Suppressor macrophage treated with lipopolysaccharide for 1 hour (primary cell): ENCODE measurements at places on chromosomes 3 and 15.

DNA sequence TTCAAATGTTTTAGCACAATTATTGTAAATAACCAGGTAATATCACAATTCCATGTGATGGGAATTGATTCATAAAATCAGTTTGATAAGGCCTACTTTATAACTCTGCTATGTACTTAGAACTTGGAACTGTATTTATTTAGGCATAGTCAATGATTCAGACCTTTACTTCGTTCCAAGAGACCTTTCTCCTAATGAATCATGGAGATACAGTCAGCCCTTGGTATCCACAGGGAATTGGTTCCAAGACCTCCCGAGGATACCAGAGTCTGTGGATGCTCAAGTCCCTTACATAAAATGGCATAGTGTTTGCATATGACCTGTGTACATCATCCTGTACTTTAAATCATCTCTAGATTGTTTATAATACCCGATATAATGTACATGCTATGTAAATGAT is 60.8 kb upstream of the UMPS start:
- DNase-seq, result no peak

GRCh38 chr3:116445311-116445841 is at the start of gene LSAMP:
Gene LSAMP (minus strand): TSS chr3:116445487.
- DNase-seq, result no peak

- DNase-seq, result no peak
These were observed 118.2 kb upstream of the RASGRP1 start for GRCh38 chr15:38682861-38683260.

DNA sequence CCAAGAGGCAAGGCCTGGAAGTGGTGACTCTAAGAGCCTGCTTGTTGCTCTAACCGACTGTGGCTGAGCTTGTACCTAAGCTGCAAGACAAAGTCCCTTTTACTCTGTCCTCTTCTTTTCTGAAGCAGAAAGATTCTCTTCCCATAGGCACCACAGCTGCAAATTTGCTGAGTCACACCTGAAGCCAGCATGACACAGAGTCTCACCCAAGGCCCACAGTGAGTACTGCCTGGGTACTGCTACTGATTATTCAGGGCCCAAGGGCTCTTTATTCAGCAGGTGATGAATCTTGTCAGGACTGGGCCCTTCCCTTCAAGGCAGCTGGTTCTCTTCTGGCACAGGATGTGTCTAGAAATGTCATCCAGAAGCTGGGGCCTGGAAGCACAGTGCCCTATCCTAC is 18.9 kb upstream of the TIGIT start:
- no peak for DNase-seq

GRCh38 chr3:14801668-14802380 is 16.9 kb upstream of the FGD5 start:
- no peak for DNase-seq

DNA sequence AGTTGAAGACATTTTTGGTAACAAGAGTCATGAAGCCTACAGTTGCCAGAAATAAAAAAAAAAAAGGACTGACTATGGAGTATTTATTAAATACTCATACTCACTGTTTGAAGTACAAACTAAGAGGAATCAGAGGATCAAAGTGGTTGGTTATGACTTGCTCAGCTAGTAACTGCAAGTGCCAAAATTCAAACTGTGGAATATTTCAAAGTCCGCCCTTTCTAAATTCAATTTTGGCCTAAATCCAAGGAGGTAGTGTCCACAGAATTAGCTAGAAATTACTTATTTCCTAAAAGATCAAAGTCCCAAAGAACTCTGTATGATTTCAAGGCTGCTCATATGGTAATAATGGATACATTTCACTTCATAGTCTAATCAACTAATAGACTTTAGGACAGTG is 274.5 kb downstream of the ZBTB20 start:
- DNase-seq, result no peak

GRCh38 chr15:78018946-78019644 is 58.4 kb downstream of the TBC1D2B start:
- DNase-seq, result peak; percentile 86

DNA sequence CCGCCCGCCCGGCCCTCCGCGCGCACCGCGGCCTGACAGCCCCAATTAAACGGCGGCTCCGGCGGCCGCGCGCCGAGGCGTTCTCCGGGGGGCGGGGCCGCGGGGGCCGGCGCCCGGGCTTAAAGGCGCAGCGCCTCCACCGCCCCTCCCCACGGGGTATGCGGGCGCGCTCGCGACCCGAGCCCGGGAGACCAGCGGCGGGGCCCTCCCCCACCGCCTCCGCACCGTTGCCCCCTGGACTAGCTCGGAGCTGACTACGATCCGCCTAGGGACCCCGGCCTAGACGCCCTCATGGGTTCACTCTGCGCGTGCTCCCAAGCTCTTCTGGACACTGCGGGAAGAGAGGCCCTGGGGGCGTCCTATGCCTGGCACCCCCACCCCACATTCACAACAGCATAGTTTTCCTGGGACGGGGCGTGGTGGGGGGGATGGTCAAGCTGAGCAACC is at the start of gene DUSP7:
Gene DUSP7, minus strand, starts transcription at position 51 of the 447 bp plus-strand sequence. CDS start 205 bp downstream, outside the sequence.
- peak; percentile 93 for DNase-seq

GRCh38 chr3:128971421-128972100 is 22.3 kb downstream of the CFAP92 start:
- DNase-seq, result peak; percentile 52
